Right lung (tissue), 10 donors: ENCODE measurements at places on chromosomes 4 and X.
A peak's percentile ranks its signal among the peaks of the same experiment; 100 is the strongest.

GRCh38 chrX:12711435-12712040 is 79.7 kb upstream of the PRPS2 start:
- DNase-seq: no peak

GRCh38 chr4:7701866-7702649 is 237.6 kb downstream of the AFAP1 start:
- no peak for DNase-seq

DNA sequence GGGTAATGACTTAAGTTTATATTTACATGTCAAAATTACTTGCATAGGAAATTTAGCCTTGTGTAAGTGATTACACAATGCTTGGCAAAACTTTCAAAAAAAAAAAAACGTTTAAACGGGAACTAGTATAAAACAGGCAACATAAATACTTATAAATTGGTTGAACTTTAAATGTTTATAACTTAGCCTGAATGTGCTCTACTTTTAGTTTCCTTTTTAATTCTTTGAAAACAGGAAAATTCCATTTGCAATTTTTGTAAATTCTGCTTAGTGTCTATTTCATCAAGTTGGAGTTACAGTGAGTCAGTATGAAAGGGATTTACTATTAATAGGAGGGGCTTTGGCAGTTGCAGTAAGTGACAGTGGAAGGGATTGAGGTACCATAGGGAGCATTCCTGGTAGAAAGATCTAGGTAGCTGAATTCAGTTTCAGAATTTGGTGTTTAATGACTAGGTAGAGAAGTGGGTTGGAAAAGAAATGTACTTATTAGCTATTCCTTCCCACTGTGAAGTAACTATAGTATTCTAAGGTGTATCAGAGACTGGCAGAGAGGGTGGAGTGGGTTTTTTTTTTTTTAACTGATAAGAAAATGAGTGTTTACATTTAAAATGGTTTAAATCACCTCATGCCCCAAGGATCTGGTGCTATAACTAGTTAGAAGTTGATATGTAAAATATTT is 2.8 kb downstream of the STAG2 start:
- DNase-seq: peak; percentile 46

DNA sequence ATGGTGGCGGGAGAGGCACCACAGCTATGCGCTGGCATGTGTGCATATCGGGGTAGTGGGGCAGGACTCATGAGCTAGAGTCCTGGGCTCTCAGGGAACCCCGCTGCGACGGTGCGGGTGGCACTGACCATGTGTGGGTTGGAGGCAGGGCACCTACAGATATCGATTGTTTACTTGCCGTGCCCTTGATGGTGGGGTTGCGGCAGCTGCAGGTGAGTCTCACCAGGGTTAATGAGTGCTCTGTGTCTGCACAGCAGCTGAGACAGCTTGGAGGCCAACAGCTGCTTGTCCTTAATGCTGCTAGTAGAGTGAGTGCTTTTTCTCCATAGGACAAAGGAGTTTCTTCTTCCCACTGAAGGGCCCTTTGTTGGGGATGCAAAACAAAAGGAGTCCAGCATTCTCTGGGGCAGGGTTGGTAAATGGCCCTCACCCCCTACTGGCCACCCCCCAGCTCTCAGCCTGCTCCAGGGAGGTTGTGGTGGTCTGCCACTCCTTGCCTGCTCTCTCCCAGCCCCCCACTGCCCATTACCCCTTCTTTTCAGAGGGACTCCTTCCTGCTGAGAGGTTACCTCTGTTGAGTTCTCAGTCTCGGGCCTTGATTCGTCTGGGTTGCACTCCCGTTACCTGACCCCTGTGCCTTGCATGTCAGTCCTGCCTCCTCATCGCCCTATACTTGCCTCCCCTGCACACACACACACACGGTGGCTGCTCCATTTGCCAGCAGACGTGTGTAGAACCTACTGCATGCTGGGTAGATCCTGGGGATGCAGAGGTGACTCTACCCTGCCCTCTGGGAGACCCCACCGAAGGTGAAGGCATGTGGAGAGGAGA is 52.8 kb downstream of the TBC1D14 start:
- DNase-seq: no peak

DNA sequence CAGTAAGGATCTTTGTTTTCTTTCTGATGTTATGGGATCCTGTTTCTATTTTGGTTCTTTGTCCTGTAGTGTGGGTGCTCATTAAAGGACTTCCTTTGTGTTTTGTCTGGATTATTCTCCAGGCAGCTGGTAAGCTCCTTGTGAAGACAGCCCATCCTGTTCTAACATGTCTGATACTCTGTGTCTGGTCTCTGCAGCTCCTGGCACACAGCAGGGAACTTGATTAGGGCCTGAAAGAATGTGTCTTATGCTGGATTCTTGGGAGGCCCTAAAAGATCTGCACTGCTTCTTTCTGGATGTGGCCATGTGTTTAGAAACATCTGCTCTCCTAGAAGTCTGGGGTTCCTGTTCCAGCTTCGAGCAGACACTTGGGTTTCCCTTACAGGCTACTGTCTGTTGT is 38.1 kb upstream of the ATXN3L start:
- DNase-seq: peak; percentile 11

GRCh38 chrX:98207947-98208346 is 1324.2 kb downstream of the RPA4 start:
- DNase-seq: no peak

DNA sequence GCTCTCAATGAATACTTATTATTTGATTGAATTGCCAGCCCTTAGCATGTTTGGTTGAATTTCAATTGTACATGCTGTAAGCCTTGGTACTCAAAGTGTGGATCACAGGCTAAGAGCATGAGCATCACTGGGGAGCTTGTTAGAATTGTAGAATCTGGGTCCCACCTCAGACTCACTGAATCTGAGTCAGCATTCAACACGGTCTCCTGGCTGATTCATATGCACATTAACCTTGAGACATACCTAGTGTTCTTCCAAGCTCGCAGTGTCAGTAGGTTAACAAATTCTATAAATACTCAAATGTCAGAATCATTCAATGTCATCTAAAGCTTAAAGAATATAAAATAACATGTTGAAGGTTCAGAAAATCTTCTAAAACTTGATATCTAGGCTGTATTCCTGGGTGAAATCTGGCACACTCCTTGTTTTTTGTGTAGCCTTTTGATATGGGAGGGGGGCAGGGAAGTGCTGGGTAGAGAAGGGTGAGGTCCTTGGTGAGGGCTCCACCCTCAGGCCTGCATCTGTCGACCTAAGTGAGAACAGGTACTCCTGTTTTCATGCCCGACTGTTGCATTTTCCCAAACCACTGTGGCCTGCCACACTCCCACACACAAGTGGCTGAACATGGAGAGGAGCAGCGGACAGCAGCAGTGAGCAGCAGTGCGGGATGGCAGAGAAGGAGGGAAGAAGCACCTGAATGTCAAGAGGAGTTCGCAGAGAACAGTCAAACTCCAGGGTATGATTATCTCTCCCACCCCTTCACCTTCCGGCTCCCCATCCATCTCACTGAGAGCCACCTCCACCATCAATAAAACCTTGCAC is 529.6 kb upstream of the IGFBP7 start:
- no peak for DNase-seq

DNA sequence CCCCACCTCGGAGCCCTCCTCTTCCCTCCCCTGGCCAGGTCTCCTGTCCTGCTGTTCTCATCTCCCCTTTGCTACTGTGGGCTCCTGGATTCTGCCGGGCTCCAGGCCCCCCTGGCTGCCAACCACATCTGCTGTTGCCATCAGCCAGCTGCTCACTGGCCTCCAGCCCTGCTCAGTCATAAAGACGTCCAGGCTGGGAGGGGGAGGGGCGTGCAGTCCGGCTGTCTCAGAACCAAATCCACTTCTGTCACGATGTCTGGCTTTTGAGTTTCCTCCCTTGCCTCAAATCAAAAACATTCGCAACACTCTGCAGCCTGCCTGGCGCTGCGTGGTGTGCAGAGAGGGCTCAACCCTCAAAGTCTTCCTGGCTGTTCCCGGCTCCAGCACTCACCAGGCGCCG is 7.1 kb downstream of the RASL11B start:
- peak; percentile 62 for DNase-seq

DNA sequence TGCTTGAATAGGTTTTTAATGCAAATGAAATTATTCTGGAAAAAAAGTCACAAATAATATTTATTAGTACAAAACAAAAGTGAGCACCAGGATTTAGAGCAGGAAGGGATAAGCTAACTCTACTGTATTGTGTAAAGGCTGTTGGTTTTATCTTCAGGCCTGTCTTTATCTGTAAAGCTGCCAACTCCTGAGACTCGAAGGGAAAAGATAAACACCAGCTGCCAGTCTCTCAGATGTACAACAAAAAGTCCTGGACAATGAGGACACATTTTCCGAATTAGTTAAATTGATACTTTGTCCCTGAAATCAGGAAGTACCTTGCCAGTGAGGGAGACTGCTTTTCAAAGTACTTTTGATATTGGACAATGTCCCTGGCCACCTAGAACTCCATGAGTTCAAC is 8.8 kb downstream of the DDX60 start:
- peak; percentile 34 for DNase-seq

DNA sequence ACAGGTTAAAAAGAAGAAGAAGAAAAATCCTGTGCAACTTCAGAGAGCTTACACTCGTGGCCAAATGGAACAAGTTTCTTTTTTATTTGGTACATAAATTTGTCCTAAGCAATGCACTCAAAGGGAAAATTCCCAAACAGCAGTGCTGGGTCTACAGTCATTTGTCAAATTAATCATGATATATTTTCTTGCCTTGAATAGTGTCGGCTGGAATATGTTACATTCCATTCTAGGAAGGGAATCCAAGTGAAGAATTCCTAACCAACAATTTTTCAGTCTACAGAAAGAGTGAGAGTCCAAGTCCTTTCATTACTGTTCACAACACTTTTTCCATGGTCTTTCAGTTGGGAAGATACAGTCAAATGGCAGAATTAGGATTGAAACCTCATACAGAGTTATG is 63.9 kb downstream of the HAND2 start:
- DNase-seq: no peak

- DNase-seq: no peak
Measured at GRCh38 chr4:40214038-40214437, 17.2 kb downstream of the RHOH start.

GRCh38 chrX:19245711-19246269 is 97.9 kb upstream of the PDHA1 start:
- no peak for DNase-seq

DNA sequence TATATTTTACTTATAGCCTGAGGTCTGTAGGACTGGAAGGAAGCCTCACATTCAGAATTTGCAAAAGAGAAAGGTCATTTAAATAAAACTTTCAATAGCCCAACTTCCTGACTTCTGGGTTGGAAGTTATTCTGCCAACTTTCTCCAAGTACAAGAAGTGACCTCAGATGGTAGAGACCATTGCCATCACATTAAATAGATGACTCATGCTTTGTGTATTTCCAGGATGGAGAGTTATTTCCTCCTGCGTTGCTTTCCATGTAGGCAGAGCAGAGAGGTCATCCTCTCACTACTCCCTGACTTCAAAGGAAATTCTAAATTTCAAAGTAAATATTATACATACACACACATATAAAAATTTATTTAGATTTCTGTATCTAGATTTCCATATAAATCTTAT is 73.0 kb upstream of the NR3C2 start:
- DNase-seq: no peak

DNA sequence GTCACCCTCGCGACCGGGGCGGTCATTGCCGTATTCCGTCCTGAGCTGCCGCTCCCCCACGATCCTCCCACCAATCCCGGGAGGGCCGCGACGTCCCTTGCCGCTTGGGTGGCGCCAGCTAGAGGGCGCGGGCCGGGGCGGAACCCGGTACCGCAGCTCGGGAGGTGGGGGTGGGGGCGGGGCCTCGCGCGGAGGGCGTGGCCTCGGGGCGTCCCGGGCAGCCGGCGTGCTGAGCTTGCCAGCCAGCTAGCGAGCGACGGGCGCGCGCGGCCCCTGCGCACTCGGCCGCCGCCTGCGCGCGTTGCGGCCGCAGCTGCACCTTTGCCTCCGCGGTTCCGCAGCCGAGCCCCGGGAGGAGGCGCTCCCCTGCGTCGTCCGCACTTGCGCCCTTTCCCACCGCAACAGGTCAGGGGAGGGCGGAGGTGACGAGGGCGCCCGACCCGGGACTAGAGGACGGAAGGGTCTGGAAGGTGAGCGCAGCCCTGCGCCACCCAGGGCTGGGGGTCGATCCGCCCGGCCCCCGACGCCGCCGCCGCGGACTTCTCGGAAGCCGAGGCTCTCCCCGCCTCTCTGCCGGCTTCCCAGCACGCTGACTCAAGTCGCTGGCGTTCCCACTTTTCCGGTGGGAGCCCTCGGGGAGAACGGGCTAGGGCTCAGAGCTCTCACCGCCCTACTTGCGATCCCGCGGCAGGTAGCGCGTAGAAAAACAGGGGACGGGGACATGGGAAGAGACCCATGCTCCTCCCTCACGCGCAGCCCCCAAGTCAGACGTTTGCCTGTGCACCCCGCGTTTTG is at the start of gene AFF1:
TSS of gene AFF1 (plus strand) at position 241 of the 795 bp plus-strand sequence. CDS start 13,523 bp downstream, outside the sequence.
- peak; percentile 93 for DNase-seq

DNA sequence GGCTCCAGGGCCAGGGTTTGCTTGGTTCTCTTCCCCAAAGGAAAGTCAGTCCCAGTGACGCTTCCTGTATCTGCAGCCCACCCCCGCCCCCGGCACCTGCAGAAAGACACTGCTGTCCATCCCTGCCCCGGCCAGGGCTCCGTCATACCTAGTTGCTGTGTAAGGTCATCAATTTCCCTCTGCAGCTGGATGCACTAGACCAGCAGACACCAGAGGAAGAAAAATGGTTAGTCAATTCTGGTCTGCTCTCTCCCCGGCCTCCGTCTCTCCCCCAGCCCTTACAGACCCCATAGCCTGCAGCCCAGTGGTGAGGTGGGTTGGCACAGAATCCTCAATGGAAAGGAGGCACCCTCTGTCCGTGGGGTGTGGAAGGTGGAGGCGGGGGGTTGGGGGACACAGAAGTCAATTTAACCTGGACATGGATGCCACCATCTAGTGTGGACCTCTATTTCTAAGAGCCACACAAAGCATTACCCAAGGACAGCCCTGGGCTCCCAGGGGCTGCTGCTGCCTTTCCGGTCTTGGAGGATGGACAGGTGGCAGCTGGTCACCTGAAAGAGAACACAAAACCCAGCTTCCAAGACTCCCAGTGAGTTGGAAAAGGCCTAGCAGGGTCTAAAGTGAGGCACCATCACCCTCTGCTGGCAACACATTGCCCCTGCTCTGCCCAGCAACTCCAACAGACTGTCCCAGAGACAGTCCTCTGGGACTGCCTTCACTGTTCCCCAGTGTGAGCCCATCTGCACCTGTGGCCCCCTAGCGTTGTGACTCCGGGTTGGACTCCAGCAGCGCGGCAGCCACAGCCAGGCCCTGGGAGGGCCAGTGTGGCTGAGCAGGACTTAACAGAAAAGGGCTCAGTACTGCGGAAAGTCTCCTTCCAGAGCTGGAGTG is 40.2 kb upstream of the NHSL2 start:
- no peak for DNase-seq
